GM23248 (cell line): ENCODE measurements at places on chromosomes 7 and 10. TPM values are rescaled to one million over a fixed set of nuclear protein-coding genes. Genes with fewer than 3 reads are reported as not detected.

DNA sequence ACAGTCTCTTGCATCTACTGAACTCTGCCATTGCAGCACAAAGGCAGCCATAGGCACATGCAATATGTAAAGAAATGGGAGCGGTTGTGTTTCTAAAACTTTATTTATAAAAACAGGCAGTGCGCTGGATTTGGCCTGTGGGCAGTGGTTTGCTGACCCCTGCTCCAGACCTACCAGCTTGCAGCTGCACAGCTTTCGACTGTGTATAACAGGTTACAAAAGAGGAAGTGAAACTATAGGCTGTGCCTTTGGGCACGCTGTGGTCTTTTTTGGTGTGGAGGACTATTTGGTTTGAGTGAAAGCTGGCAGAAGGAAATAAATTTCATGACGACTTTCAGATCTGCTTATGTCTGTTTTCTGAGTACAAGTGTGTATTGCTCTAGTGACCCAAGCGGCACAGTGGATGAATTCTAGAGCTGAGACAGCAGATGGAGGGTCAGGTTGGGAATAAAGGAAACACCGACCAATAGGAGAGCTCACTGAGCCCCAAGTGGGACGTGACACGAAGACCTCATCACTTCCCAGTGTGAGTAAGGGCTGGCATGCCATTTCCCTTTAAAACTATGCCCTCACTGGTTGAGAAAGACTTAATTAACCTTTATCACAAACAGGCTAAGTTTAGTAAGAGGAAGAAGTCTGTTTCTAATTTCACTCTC, 152.7 kb downstream of the ANK3 start:
- peak; percentile 71 for DNase-seq

GRCh38 chr10:25226775-25227682, 52.2 kb downstream of the GPR158 start:
- DNase-seq: peak; percentile 79

- DNase-seq: no peak
Measured at GRCh38 chr10:2425320-2425719, 642.0 kb upstream of the PFKP start.

DNA sequence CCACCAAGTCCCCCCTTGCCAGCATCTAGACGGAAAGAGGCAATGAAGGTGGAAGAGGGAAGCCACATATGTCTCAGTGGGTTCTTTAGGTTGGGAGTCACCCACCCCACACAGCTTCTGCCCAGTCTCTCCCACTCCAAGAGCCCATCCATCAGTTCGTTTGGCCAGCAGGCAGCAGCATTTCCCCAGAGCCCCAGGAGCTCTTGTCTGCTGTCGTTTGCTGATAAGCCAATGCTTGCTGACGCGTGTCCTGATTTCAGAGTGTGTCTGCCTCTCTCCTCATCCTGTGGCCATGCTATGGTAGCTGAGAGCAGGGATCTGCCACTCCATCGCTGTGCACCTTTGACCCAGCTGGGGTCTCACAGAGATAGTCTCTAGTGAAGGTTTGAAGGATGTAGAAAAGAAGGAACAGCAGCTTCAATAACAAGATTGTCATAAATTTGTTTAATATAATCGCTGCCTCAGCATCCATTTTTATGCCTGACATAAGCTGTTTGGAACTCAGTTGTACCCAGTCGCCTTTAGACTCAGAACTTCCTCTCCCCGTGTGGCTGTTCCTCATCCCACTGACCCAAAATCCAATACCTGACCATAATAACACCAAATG, 39.4 kb upstream of the GDF10 start:
- no peak for DNase-seq

GRCh38 chr7:148709014-148709413, 10.3 kb downstream of the CUL1 start:
- no peak for DNase-seq

- no peak for DNase-seq
Measured at GRCh38 chr10:52297747-52298146, 16.3 kb upstream of the DKK1 start.

GRCh38 chr7:2299131-2299829, 15.0 kb downstream of the SNX8 start:
- peak; percentile 92 for DNase-seq

GRCh38 chr7:95102662-95103061, 195.3 kb downstream of the PPP1R9A start:
- DNase-seq: peak; percentile 17

- peak; percentile 10 for DNase-seq
Measured at GRCh38 chr10:12019283-12019971, 23.2 kb downstream of the UPF2 start.

- DNase-seq: no peak
Measured at GRCh38 chr10:116925056-116925455, 75.8 kb downstream of the ENO4 start.

GRCh38 chr10:127175357-127176110, 20.9 kb downstream of the INSYN2A start:
- no peak for DNase-seq

DNA sequence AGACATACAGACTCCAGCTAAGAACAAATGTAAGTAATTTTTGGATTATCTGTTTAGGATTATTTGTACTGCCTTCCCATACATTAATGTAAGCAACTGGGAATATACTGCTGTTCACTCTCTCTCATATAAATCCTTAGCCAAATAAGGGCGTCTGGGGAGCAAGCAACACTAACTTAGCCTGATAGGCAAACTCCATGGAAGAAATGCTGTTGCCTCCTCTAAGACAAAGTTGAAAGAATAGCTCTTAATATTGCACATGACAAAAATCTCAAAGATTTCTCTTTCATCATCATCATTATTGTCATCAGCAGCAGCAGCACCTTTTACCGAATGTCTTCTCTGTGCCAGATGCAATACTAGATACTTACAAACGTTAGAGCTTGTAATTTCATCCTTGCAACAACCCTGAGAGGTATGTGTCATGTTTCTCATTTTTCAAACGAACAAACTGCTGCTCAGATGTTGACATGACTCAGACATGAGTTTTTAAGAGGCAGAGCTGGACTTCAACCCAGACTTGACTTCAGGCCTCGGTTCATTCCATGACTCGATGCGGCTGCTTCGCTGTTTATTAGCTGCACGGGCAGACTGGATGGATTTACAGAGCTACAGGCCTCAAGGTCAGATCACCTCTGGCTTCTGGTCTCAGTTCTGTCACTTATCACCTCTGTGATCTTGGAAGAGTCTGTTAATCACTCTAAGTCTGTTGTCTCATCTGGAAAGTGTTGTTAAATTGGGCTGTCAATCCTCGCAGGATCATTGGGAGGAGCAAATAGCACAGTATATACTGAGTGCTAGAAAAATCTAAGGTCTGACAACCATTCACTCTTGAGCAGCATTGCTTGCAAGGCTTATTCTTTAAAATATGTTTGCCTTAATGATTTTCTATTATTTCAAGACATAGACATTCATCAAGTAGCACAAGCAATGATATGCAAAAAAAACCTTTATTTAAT, 126.3 kb upstream of the CELF2 start:
- DNase-seq: peak; percentile 92

- peak; percentile 61 for DNase-seq
Measured at GRCh38 chr7:123797673-123798531, 47.1 kb upstream of the HYAL4 start.

DNA sequence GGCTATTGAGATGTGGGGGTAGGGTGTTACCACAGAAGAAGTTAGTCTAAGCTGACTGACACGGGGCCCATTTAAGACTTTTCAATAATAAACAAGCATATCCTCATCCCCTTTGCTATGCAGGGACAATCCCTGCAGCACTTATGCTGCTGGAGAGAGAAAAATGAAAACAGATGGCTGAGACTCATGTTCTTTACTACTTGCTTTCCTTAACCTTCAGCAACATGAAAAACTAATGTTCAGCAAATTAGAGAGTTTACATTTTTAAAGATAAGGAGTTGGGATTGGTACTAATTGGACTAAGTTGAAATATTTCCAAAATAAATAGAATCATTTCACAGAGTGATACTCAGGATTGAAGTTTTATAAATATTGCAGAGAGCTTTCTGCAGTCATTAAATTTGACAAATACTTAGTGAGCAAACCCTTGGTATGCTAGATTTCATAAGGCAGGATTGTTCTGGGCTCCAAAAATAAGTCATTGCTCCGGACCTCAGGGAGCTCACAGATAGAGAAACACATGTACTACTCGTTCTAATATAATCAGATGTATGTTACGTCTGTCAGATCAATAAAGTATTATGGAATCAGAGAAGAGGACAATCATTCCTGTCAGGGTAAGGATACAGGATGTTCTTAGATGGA, 147.1 kb upstream of the LRRN3 start:
- peak; percentile 40 for DNase-seq

- DNase-seq: peak; percentile 84
Measured at GRCh38 chr7:151251689-151252560, 3.4 kb upstream of the SMARCD3 start.

DNA sequence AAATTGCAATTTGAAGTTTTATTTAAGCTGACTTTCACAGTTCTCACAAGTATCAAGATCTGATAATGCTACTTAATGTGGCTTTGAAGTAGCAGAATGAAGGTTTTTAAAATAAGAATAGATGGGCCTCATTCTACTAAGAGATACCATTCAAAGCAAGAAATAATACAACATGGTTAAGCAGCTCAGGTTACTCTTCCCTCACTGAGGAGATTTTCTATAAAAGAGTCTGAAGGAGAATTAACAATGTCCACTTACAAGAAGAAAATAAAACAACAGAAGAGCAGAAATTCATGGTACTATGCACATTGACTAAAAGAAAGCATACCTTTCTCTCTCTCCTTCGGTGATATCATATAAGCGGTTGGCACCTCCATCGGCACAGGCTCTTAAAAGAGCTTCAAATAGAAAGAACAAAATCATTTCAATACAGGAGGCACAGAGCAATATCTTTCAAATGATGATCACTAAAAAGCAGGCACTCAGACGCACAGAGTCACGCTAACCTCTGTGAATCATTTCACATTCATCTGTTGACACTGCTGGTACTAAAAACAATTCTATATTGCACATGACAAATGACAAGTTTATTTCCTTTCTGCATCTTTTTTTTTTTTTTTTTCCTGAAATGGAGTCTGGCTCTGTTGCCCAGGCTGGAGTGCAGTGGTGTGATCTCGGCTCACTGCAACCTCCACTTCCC, 153.1 kb downstream of the TPK1 start:
- no peak for DNase-seq

Gene NRP1
- polyA plus RNA-seq: 175 and 184 TPM in 2 replicates

Gene ZNF273
- polyA plus RNA-seq: 2.1 and 4.1 TPM in 2 replicates

Gene AKR1D1
- not detected in 2 replicates for polyA plus RNA-seq

Gene KCP
- 0.10 TPM in 2 replicates for polyA plus RNA-seq

Gene FBXO24
- polyA plus RNA-seq: 0.11 and 0.38 TPM in 2 replicates

Gene C10orf67
- 0.76 and 1.1 TPM in 2 replicates for polyA plus RNA-seq

Gene OR6V1
- polyA plus RNA-seq: not detected in 2 replicates
